Stimulated activated naive CD8-positive, alpha-beta T cell treated with anti-CD3 and anti-CD28 coated beads, Interleukin-15, Interleukin-2, amounts not matched to agents 100 U/mL and 50 U/mL, for 24 hours (primary cell): ENCODE measurements at places on chromosomes 7 and 10.
A peak's percentile ranks its signal among the peaks of the same experiment; 100 is the strongest.

DNA sequence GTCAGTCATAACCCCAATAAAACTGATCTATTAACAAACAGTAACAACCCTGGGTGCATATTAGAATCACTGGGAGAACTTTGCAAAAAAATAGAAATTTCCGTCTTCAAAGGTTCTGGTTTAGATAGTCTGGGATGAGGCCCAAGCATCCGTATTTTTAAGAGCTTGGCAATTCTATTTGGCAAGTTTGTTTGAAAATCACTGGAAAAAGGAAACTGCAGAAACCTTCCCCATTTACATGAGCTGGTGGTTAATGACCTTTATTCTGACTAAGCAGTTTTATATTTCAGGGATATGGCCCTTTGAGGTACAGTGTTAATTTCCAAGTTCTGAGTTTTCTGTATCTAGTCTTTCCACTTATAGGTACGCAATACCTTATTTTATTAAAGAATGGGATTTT lies 115.8 kb upstream of the PRR15 start:
- DNase-seq, result no peak

- no peak for DNase-seq
Measured at GRCh38 chr10:69439350-69439739, 11.9 kb upstream of the TSPAN15 start.

DNA sequence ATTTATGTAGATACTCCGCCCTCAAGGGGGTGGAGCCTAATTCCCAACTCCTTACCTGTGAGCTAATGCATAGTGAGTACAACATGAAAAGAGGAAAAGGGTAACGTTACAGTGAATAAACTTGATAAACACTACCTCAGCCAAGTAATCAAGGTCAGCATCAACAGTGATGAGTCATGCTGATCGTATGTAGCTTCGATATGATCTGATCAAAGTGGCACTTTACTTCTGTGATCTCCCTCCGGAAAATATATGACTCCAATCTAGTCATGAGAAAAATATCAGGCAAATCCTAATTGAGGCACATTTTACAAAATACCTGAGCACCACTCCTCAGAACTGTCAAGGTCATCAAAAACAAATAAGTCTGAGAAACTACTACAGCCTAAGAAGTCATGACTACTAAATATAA lies 70.4 kb downstream of the VTI1A start:
- DNase-seq, result no peak

- DNase-seq, result no peak
Measured at GRCh38 chr10:48383393-48383792, 76.9 kb downstream of the MAPK8 start.

GRCh38 chr7:50341724-50342123 lies 37.2 kb downstream of the IKZF1 start:
- no peak for DNase-seq

DNA sequence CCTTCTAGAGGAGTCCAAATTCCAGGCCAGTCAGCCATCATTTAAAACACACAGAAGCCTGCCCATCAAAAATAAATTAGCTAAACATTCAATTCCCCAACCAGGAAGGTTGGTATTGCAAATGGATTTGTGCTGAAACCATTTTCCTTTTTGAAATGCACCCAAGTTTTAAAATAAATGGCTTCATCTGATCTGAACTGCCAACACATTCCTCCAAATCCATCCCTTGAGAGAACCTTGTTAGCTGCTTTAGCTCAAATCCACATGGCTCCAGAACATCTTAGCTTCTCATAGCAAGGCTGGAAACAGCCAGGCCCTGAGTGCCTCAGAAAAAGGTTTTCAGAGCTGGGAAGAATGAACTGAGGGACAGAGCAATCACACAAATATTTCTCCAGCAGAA lies 306.3 kb downstream of the FZD1 start:
- no peak for DNase-seq

DNA sequence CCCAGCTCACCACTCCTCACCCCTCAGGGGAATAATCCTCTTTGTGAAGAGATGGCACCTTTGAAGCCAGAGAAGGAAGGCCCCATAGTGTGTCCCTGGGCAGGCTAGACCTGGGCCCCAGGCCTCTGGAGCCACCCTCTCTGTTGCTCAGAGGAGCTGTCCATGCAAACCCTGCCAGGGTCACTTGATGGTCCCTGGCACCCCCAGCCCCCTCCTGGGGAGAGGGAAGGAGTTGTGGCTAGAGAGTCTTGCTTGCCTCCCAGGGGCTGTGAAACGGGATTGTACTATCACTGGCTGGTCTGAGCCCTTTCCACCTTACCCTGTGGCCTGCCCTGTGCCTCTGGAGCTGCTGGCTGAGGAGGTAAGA lies 5.8 kb downstream of the GHRHR start:
- DNase-seq, result no peak

GRCh38 chr7:101172854-101173751 lies 7.0 kb downstream of the NAT16 start:
- DNase-seq, result no peak

- DNase-seq, result no peak
Measured at GRCh38 chr10:31705136-31705535, 223.5 kb downstream of the ARHGAP12 start.

DNA sequence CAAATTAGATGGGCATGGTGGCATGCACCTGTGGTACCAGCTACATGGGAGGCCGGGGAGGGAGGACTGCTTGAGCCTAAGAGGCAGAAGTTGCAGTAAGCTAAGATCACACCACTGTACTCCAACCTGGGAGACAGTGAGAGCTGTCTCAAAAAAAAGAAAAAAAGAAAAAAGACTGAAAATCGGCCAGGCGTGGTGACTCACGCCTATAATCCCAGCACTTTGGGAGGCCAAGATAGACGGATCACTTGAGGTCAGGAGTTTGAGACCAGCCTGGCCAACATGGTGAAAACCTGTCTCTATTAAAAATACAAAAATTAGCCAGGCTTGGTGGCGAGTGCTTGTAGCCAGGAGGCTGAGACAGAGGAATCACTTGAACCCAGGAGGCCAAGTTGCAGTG lies 11.9 kb downstream of the RNF216 start:
- no peak for DNase-seq

- no peak for DNase-seq
Measured at GRCh38 chr7:67752227-67752626, 755.6 kb downstream of the TYW1 start.

DNA sequence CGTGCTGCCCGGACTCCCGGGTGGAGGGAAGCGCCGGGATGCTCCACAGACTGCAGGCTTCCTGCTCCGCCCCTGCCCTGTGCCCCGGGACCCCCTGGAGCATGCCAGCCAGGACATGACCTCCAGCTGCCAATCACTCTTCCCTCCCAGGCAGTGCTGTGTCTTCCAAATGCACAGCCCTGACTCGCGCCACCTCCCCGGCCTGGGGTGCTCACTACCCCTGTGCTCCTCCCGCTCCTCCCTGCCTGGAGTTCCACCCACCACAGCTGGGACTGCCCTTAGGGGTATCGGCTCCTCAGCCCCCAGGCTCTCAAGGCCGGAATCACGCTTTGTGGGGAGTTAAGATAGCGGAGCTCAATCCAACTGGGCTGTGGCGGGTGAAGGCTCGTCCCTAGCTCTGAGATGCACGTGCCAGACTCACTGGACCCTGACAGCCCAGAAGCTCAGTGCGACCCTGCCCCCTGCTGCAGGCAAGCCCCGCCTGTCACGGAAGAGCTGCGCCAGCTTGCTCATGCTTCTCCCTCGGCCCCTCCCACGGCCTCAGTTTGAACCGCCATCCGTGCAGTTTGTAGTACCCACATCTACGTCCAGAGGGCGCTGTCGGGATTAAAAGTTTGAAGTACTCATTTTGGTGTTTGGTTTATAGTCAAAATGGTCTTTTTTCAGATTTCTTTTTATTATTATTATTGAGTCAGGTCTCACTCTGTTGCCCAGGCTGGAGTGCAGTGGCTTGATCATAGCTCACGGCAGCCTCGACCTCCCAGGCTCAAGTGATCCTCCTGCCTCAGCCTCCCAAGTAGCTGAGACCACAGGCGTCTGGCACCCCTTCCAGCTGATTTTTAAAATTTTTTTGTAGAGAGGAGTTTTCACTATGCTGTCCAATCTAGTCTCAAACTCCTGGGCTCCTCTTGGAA lies 142.5 kb upstream of the TCERG1L start:
- DNase-seq, result peak; percentile 76

- no peak for DNase-seq
Measured at GRCh38 chr7:155979994-155980393, 167.7 kb upstream of the SHH start.

DNA sequence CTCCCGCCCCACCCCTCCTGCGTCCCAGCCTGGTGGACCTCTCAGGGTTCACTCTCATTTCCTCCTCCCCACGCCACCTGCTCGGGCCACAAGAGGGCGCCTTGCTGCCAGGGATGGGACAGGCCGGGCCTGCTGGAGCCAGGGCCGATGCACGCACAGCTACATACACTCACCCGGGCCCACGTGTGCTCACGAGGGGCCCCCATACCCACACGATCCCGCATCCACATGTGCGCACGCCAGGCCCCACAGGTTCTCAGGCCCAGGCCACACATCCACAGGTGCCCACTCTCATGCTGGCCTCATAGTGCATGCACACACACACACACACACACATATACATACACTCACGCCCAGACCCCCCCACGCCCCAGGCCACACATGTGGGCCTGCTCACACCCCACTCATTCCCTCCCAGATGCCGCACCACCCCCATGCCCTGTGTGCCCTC lies 68.6 kb downstream of the LHPP start:
- peak; percentile 90 for DNase-seq

DNA sequence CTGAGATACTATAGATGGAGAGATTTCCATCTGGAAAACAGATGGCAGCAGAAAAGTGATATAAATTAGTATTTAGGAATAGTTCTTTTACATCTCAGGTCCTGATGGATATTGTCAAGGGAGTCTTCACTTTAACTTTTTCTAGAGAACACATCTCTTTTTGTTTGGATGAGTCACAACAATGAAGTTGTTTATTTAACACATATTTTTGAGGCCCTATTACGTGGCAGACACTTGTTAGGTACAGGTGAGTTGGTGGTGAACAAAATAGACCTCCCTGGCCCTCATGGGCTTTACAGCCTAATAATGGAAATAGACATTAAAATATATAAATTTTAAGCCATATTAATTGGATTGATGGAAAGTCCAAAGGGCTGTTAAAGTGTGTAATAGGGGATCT lies 168.3 kb downstream of the VTI1A start:
- no peak for DNase-seq

GRCh38 chr7:134114992-134115391 lies 12.1 kb upstream of the LRGUK start:
- no peak for DNase-seq

DNA sequence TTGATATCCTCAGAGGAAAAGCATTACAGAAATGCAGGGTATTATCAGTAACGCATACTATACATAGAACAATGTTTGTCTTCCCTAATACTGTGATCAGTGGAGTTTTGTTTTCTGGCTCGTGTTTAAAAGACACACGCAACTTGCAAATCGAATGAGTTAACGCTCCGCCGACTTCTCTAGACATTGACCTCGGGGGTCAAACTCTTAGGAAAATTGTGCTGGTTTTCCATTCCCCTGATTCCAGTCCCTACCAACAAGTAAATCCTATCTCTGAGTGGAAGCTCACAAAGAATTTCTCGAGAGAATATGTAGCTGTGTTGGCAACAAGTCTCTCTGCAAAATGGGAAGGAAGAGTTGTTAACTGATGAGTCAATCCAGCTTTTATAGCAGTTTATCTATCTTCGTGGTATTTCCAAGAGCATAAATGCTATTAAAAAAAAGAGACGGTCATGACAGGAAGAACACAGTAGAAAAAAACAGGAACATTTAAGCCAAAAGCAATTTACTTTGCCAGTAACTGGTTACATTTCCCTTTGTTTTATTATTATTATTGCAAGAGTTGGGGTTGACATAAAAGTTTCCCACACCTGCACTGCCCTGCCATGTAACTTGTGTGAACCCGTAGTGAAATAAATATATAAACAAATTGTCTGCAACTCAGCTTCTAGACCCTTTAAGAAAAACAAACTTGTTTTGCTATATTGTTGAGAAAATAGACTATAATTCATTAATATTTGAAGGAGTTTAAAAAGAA lies 144.4 kb downstream of the ARID5B start:
- no peak for DNase-seq

DNA sequence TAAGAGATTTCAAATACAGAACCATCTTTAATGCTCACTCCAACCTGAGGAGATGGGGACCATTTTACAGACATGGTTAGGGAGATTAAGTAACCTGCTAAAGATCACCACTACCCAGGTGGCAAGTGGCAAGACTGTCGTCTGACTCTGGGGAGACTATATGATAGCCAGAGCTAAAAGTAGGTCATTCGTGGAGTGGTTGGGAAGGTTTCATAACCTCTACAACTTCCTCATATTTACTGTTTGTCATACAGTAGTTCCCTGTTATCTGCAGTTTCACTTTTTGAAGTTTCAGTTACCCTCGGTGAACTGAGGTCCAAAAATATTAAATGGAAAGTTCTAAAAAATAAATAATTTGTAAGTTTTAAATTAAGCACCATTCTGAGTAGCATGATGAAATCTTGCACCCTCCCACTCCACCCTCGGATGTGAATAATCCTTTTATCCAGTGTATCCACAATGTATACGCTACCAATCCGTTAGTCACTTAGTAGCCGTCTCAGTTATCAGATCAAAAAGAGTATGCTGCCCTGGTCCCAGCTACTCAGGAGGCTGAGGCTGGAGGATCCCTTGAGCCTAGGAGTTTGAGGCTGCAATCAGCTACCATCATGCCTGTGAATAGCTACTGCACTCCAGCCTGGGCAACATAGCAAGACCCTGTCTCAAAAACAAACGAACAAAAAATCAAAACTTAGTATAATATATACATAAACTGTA lies 14.9 kb upstream of the LGI1 start:
- DNase-seq, result no peak

- no peak for DNase-seq
Measured at GRCh38 chr7:132386201-132386681, 190.0 kb downstream of the PLXNA4 start.

- no peak for DNase-seq
Measured at GRCh38 chr7:151607464-151607867, 87.8 kb upstream of the RHEB start.

DNA sequence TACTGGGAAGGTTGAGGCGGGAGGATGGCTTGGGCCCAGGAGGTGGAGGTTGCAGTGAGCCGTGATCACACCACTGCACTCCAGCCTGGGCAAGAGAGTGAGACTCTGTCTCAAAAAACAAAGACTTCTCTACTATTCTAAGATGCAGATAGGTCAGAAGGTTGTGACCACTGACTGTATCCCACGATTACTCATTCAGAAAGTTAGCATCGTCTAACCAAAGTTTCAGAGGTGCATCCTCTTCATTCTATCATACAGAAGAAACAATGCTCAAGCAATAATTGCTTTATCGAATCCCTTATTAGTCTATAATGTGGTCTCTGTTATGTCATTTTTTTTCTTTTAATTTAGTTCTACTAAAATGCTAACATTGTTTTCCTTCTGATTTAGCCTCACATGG lies 348.7 kb upstream of the LRGUK start:
- no peak for DNase-seq
